ENCODE measurements at places on chromosomes 3 and 15.

- ATAC-seq: no peak
Observed at GRCh38 chr3:171309906-171310359, 150.3 kb downstream of the TNIK start.

DNA sequence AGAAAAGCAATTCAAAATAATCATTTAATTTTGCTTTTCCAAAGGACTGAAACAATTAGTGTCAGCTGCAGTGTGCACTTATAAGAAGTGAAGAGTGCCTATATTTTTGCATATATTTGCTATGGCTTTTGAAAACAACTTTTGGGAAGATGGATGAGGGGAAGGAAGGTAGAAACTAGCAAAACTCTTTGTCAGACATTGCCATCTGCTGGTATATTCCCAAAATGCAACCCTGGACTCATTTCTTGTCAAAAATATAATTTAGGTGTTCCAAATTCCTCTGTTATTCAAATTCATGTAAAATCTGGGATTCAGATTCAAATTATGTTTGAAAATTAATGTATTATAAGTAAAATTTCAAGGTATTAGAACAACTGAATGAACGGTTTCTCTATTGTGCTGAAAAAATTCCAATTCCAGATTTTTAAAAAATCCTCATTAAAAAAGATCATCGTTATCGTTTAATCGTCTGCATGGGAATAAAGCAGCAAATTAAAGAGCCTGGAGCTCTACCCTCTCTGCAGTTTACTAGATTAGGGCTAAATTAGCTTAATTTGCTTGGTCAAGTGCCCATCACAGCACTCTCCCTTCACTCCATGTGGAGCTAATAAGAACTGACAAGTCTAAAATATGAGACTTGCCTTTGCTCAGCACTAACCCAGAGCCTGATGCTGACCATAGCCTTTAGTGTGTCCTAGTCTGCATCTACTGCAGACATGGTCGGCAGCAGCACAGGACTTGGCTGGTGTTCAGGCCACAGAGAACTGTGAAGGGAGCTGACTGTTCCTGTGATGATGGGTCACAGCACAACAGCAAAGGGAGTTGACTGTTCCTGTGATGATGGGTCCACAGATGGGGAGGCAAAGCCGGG lies 67.9 kb upstream of the MITF start:
- ATAC-seq: no peak

- ATAC-seq: no peak
Observed at GRCh38 chr3:147417551-147418295, 8.6 kb downstream of the ZIC1 start.

- no peak for ATAC-seq
Observed at GRCh38 chr15:67148196-67148701, 82.8 kb downstream of the SMAD3 start.

- ATAC-seq: no peak
Observed at GRCh38 chr3:52379610-52380009, 63.5 kb downstream of the DNAH1 start.
